T-cell (primary cell): ENCODE measurements at places on chromosomes 12 and 14. TPM values are rescaled to one million over a fixed set of nuclear protein-coding genes. Genes with fewer than 3 reads are reported as not detected.
A peak's percentile ranks its signal among the peaks of the same experiment; 100 is the strongest.

GRCh38 chr12:4450551-4451112 is 5.0 kb upstream of the FGF6 start:
- no peaks in the 10 kb centered on the region for H3K36me3 ChIP-seq
- no peak overlapping the region for H3K4me3 ChIP-seq
- no peaks in the 10 kb centered on the region for H3K27me3 ChIP-seq
- DNase-seq = no peak
- H3K27ac ChIP-seq = no peak overlapping the region
- no peaks in the 10 kb centered on the region for H3K4me1 ChIP-seq

GRCh38 chr12:2581293-2582045 is 213.3 kb upstream of the FKBP4 start:
- peaks cover 51% of the 10 kb centered on the region for H3K27me3 ChIP-seq
- peaks cover 8% of the 10 kb centered on the region for H3K4me1 ChIP-seq
- no peak for DNase-seq
- H3K27ac ChIP-seq = no peak overlapping the region
- H3K4me3 ChIP-seq = no peak overlapping the region

GRCh38 chr14:51691176-51691575 is 39.5 kb downstream of the FRMD6 start:
- no peak overlapping the region for H3K4me3 ChIP-seq
- H3K27ac ChIP-seq = no peak overlapping the region
- H3K36me3 ChIP-seq = no peaks in the 10 kb centered on the region

DNA sequence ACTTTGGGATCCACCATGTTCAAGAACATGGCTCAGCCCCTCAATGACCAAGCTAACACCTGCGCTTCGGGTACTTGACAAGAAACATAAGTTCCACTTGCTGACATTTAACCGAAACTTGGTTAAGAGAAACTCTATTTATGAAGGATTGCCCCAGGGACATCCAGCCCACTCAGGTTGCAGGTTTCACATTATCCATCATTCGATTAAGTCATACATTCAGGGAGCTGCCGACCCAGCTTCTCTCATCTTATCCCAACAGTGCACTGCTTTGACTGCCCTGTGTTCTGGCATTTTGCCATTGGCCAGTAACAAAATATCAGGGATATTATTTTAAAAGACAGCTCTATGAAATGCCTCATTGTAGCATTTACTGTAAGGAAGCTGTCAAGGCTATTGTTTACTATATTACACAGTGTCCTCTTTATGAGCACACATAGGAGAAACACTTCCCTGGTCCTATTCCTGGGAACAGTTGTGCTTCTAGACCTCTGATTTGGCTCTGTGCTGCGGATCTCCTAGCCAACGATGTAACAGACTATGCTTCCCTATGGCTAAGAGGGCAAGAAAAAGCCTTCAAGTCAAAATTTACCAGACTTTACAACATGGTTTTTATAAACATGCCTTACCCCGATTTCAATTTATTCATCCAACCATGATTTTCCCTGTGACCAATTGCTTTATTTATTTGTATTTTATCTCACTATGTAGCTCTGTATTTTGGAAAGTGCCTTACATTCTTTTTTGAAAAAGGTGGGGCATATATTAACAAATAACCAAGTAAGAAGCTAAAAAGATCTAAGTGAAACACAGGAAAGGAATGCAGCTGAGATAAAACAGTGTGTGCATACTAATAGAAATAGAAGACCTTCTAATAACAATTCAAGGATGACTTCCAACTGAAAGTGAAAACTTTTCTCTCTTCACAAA is 109.3 kb downstream of the ITPR2 start:
- H3K4me3 ChIP-seq = no peak overlapping the region
- H3K27me3 ChIP-seq = no peaks in the 10 kb centered on the region
- H3K27ac ChIP-seq = no peak overlapping the region

Gene RIMBP2
- total RNA-seq = not detected

GRCh38 chr12:10220398-10221077 is 7.9 kb downstream of the GABARAPL1 start:
- H3K4me1 ChIP-seq = peaks cover under 1% of the 10 kb centered on the region
- H3K4me3 ChIP-seq = no peak overlapping the region
- no peak overlapping the region for H3K27ac ChIP-seq
- no peak for DNase-seq
- H3K36me3 ChIP-seq = peaks cover 42% of the 10 kb centered on the region
- no peaks in the 10 kb centered on the region for H3K27me3 ChIP-seq

Gene CNTN1
- not detected for total RNA-seq

Gene PIWIL1
- total RNA-seq = not detected

GRCh38 chr14:31897581-31898186 is 179.4 kb upstream of the ARHGAP5 start:
- no peaks in the 10 kb centered on the region for H3K36me3 ChIP-seq
- H3K4me1 ChIP-seq = no peaks in the 10 kb centered on the region
- H3K27ac ChIP-seq = no peak overlapping the region
- DNase-seq = no peak
- H3K4me3 ChIP-seq = no peak overlapping the region

Gene KLRG1
- total RNA-seq = 80.4 TPM

GRCh38 chr14:53902307-53902706 is 54.3 kb downstream of the BMP4 start:
- H3K27me3 ChIP-seq = no peaks in the 10 kb centered on the region
- H3K36me3 ChIP-seq = no peaks in the 10 kb centered on the region
- no peak overlapping the region for H3K4me3 ChIP-seq
- H3K27ac ChIP-seq = no peak overlapping the region

- no peak overlapping the region for H3K4me3 ChIP-seq
- DNase-seq = no peak
- no peaks in the 10 kb centered on the region for H3K4me1 ChIP-seq
- H3K27ac ChIP-seq = no peak overlapping the region
- H3K36me3 ChIP-seq = no peaks in the 10 kb centered on the region
- H3K27me3 ChIP-seq = peaks cover 61% of the 10 kb centered on the region
These were observed 201.9 kb upstream of the DIO3 start for GRCh38 chr14:101359221-101360053.

DNA sequence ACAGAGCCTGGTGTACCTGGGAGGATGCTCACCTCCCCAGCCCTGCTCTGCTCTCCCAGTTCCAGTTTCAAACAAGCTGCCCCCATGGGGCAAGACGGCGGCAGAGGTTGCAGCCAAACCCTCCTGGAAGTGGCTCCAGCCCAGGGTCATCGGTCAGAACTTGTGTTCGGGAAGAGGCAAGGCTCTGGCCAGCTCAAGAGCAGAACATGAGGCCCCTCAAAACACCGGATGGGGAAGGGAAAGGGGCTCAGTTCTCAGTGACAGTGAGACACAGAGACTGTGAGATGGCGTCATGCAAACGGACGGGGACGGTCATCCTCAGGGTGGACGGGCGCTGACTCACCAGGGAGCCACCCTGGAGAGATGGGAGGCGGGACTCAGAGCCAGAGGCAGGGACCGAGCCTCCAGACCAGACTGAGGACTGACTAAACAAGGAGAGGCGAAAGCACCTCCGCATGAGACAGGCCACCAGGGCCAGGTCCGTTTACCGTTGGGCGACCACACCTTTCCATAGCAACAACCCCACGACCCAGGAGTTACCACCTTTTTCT is 63.9 kb upstream of the GALNT9 start:
- H3K27ac ChIP-seq = no peak overlapping the region
- DNase-seq = no peak
- no peaks in the 10 kb centered on the region for H3K4me1 ChIP-seq
- no peak overlapping the region for H3K4me3 ChIP-seq
- H3K27me3 ChIP-seq = no peaks in the 10 kb centered on the region
- H3K36me3 ChIP-seq = no peaks in the 10 kb centered on the region

DNA sequence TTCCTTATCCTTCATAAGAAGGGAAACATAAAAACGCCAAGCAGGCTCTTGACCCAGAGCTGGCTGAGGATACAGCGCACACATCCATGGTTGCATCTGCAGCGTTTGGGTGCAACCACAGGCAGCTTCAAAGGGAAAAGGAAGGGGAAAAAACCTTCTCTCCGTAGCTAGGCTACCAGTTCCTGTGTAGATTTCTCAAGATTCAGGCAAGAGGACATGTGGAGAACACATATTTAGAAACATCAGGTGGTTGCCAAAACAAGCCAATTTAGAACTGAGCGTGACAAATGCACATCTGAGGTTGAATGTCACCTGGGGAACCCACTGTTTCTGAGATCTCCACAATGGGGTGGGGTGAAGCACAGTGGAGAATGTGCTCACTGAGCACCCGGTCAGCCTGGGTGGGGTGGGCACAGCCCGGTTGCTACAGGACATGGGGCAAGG is 78.3 kb upstream of the BDKRB2 start:
- H3K36me3 ChIP-seq = no peaks in the 10 kb centered on the region
- H3K27me3 ChIP-seq = peaks cover 3% of the 10 kb centered on the region
- DNase-seq = peak; percentile 14
- H3K4me1 ChIP-seq = peaks cover 18% of the 10 kb centered on the region
- no peak overlapping the region for H3K4me3 ChIP-seq

GRCh38 chr14:101223561-101224162 is 320.1 kb upstream of the RTL1 start:
- H3K4me1 ChIP-seq = no peaks in the 10 kb centered on the region
- no peaks in the 10 kb centered on the region for H3K36me3 ChIP-seq
- no peak overlapping the region for H3K4me3 ChIP-seq
- no peak overlapping the region for H3K27ac ChIP-seq
- H3K27me3 ChIP-seq = peaks cover 41% of the 10 kb centered on the region
- no peak for DNase-seq

- no peaks in the 10 kb centered on the region for H3K4me1 ChIP-seq
- no peak for DNase-seq
- no peak overlapping the region for H3K27ac ChIP-seq
These were observed 6.2 kb upstream of the KRT86 start for GRCh38 chr12:52268212-52268611.

DNA sequence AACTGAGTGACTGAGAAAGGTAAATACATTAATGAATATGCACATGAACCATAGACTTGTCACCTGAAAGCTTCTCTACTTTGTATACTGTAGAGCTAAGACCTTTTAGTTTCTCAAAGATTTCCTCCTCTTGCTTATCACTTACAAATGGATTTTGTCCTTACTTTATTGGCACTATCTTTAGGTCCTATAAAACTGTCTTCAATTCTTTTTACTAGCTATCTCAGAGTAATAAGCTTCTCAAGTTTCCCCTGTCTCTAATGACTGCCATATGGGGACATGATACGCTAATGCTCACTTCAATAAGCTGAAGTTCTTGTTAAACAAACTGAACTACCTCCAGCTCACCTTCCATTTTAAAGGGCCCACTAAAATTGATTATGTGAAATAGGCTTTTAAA is 468.2 kb upstream of the CCDC196 start:
- H3K4me1 ChIP-seq = no peaks in the 10 kb centered on the region
- H3K27ac ChIP-seq = no peak overlapping the region
- no peaks in the 10 kb centered on the region for H3K27me3 ChIP-seq

Gene LRP1-AS
- total RNA-seq = not detected

Gene IL22
- total RNA-seq = not detected
